Naive thymus-derived CD4-positive, alpha-beta T cell (primary cell): ENCODE measurements at places on chromosomes 11 and 22. TPM values are rescaled to one million over a fixed set of nuclear protein-coding genes. Genes with fewer than 3 reads are reported as not detected.

The SLC22A8 gene
- total RNA-seq, result not detected in 2 replicates

The CRYAB gene
- not detected for total RNA-seq

The SMC1B gene
- not detected for total RNA-seq

The C11orf87 gene
- not detected for total RNA-seq

The SLC1A2 gene
- total RNA-seq, result 0.69 TPM

The BIK gene
- total RNA-seq, result 1.4 TPM

The FAM180B gene
- 1.0 TPM for total RNA-seq

The SEPTIN5 gene
- 0.18 and 0.22 TPM in 2 replicates for total RNA-seq

The CREB3L1 gene
- not detected for total RNA-seq

The BARX2 gene
- 0.44 and 0.89 TPM in 2 replicates for total RNA-seq

The CCDC15 gene
- 1.6 TPM for total RNA-seq

The ARHGAP8 gene
- total RNA-seq, result 0.08 and 0.82 TPM in 2 replicates

The GDPD4 gene
- total RNA-seq, result not detected

The NF2 gene
- total RNA-seq, result 28.3 TPM

The OR5B21 gene
- not detected for total RNA-seq

The EMID1 gene
- total RNA-seq, result not detected
